ENCODE measurements at places on chromosomes 6 and 20. TPM values are rescaled to one million over a fixed set of nuclear protein-coding genes. Genes with fewer than 3 reads are reported as not detected.

- no peaks in the 10 kb centered on the region for H3K36me3 ChIP-seq
- DNase-seq: peak; percentile 77
- H3K4me3 ChIP-seq: no peak overlapping the region
- peaks cover 4% of the 10 kb centered on the region for H3K4me1 ChIP-seq
- H3K27ac ChIP-seq: no peak overlapping the region
These were observed 5.8 kb upstream of the BFSP1 start for GRCh38 chr20:17536944-17537444.

GRCh38 chr6:156174031-156174890, 602.9 kb upstream of the ARID1B start:
- no peak overlapping the region for H3K27ac ChIP-seq
- peak; percentile 24 for DNase-seq
- H3K4me1 ChIP-seq: no peaks in the 10 kb centered on the region
- no peaks in the 10 kb centered on the region for H3K27me3 ChIP-seq

DNA sequence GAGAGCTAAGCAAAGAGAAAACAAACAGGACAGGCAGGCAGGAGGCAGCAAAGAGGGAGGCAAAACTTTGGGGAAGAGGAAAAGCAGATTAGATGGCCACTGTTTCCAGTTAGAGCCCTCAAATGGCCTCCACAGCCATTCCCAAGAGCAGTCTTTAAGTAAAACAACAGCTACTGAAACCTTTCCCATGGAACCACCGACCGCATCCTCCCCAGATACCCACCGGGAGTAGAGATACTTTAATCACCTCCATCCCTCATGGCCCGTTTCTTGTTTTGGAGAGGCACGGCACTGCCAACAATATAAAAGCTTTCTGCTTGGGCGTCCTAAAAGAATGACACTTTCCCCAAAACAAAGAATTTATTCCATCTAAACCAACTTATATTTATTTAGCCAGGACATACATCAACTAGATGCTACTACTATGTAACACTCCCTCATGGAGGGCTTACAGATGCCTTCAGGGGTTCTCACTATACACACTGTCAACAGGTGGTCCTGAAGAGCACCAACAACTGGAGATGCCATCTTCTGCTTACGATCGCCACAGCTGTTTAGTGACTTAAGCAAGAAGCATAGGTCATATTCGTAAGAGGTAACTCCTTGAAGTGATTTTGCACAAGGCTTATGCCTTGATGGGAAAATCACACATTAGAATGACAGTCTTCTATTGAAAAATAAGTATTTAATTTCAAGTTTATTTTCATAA, 43.4 kb downstream of the CNKSR3 start:
- H3K27me3 ChIP-seq: no peaks in the 10 kb centered on the region
- H3K4me3 ChIP-seq: no peak overlapping the region
- no peak overlapping the region for H3K27ac ChIP-seq
- H3K36me3 ChIP-seq: no peaks in the 10 kb centered on the region

The RRBP1 gene
- 33.6 TPM for total RNA-seq

The BPIFB1 gene
- not detected for total RNA-seq

The PROKR2 gene
- not detected for total RNA-seq

DNA sequence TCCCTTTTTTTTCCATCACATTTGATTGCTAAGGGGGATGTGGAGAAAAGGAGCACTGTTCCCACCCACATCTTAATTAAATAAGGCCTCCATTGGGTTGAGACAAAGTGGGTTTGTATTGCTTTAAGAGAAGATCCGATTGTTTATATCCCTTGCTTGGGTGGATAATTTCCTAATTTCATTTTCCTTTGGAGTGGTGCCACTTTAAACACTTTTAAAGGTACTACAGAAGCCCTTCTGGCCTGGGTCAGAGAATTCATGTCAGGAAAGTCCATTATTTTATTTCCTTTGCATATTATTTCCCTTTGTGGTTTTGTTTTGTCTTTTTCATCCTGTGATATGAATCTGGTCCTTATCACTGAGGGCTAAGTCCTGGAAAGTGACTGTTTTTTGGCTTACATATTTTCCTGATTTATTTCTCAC, 56.9 kb downstream of the PHACTR2 start:
- no peak overlapping the region for H3K4me3 ChIP-seq
- H3K27ac ChIP-seq: no peak overlapping the region
- H3K27me3 ChIP-seq: no peaks in the 10 kb centered on the region
- no peaks in the 10 kb centered on the region for H3K36me3 ChIP-seq
- no peak for DNase-seq

DNA sequence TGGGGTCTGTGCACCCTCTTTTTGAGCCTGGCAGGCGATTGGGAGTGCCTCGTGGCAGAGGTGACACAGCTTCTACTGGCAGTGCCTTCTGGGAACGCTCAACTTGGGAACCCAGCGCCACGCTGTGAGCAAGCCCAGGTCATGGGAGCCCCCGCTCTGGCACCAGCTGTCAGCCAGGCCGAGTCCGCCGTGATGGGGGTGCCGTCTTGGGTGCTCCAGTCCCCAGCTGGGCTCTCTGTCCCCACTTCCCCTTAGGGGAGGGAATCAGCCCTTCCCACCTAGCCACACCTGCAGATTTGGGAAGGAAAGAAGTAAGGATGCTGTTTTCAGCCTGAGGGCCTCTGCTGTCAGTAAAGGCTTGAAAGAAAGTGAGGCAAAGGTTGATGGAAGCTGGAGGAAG, 31.0 kb upstream of the NTSR1 start:
- H3K4me1 ChIP-seq: no peaks in the 10 kb centered on the region
- H3K27me3 ChIP-seq: no peaks in the 10 kb centered on the region
- no peak overlapping the region for H3K4me3 ChIP-seq
- no peaks in the 10 kb centered on the region for H3K36me3 ChIP-seq
- H3K27ac ChIP-seq: no peak overlapping the region
- no peak for DNase-seq
